Neural crest cell (in vitro differentiated cells): ENCODE measurements at places on chromosomes 2 and 18. TPM values are rescaled to one million over a fixed set of nuclear protein-coding genes. Genes with fewer than 3 reads are reported as not detected.

GRCh38 chr2:6973895-6974545 lies 56.8 kb downstream of the RNF144A start:
- H3K4me3 ChIP-seq = no peak overlapping the region
- H3K27me3 ChIP-seq = no peaks in the 10 kb centered on the region
- peaks cover 24% of the 10 kb centered on the region for H3K36me3 ChIP-seq
- no peak for DNase-seq
- no peak overlapping the region for H3K27ac ChIP-seq
- H3K4me1 ChIP-seq = peaks cover 5% of the 10 kb centered on the region

DNA sequence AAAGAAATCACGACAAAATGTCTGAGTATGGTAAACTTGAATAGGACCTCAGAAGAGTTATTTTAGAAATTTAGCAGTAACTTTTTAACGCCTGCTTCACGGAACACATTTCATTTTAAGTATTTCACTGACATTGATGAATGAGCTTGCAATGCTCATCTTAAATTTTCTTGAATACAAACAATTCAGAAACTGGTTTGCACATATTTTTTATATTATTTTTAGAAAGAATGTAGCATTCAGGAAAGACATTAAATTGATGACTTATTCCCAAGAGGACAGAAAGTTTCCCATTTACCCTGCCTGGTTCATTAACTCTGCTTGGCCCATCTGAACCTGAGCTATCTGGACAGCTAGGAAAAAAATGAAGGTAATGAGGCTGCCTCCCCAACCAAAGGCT lies 89.3 kb downstream of the MBD2 start:
- H3K36me3 ChIP-seq = no peaks in the 10 kb centered on the region
- no peak for DNase-seq
- no peaks in the 10 kb centered on the region for H3K27me3 ChIP-seq
- no peak overlapping the region for H3K27ac ChIP-seq

ABCB11 gene
- 0.07 and 0.11 TPM in 2 replicates for total RNA-seq

DNA sequence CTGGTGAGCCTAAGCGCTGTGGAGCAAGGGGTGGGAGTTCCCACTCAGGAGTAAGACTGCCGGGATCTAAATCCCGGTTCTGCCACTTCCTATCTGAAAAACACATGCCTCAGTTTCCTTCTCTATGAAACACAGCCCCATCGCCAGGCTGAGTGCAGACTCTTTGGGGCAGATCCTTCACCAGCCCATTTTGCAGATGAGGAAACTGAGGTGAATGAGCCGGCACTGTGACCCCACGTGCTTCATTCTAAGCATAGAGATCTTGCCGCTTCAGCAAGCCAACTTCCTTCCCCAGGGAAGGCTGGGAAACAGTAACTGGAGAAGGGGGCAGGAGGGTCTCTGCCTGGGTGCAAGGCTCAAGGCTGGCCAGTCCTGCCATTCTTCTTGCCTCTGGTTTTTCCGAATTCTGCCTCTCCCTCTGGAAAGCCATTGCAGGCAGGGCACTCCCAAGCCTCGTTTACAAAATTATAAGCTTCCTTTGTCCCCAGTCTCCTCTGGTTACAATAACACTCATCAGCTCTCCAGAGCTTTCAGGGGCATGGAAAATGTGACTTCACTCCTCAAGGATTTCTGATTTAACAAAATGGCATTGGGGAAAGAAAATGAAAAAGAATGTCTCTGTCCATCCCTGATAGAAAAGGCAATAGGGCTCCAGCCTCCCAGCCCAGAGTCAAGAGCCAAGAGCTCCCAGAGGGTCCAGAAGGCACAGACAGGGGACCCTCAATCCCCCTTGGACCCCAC lies 249.2 kb downstream of the TNS1 start:
- peak overlapping the region; percentile 48 for H3K27ac ChIP-seq
- no peaks in the 10 kb centered on the region for H3K36me3 ChIP-seq
- DNase-seq = no peak
- H3K4me1 ChIP-seq = peaks cover 35% of the 10 kb centered on the region
- no peak overlapping the region for H3K4me3 ChIP-seq
- H3K27me3 ChIP-seq = no peaks in the 10 kb centered on the region

DNA sequence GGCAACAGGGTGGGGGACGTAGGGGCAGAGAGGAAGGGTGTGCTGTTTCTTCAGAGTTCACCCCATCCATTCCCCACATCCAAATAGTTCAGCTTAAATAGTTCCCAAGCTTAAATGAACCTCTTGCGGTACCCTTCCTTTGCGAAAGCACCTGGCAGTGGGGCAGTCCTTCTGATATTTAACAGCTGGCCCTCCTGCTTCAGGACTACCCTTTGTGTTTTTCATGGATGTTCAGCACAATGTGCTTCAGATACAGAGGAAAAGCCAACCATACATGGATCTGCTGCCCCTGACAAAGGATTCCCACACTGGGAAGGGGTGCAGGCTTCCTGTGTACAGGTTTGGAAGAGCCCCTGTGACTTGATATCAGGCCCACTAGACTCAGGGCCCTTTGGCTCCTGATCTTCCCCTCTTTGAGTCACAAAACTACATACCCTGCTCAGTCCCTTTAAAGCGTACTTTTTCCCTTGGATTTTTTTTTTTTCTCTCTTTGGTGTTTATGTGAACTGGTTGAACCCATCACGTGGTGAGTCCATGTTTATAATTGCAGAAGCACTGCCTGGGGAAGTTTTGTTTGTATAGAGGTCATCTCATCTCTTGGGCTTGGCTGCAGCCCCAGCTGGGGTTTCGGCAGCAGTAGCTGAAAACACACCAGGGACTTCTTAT lies 45.3 kb upstream of the IGFBP5 start:
- no peaks in the 10 kb centered on the region for H3K27me3 ChIP-seq
- peaks cover 60% of the 10 kb centered on the region for H3K4me1 ChIP-seq
- no peak overlapping the region for H3K4me3 ChIP-seq
- no peak for DNase-seq
- H3K27ac ChIP-seq = peak overlapping the region; percentile 38

ID2 gene
- 44.1 and 46.1 TPM in 2 replicates for total RNA-seq

GRCh38 chr2:118813111-118813510 lies 34.3 kb downstream of the EN1 start:
- H3K27me3 ChIP-seq = peaks cover 43% of the 10 kb centered on the region
- no peak overlapping the region for H3K4me3 ChIP-seq
- DNase-seq = no peak

DNA sequence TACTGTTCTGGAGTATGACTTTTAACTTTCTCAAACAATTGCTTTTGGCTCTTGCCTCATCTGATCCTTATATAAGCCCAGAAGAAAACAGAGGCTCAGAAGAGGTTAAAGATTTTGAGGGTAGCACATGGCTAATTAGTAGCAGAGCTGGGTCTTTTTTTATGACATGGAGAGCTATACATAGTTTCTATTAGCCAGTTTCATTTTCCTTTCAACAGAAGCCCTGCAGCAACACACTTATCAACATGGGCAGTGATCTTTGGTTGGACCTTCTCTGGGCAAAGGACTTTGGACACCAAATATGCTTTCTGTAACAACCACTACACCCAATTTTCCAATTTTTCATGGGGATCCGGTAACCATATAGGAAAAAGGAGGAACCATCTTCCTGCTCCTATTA lies 64.9 kb downstream of the NCKAP5 start:
- no peak for DNase-seq
- peaks cover 2% of the 10 kb centered on the region for H3K36me3 ChIP-seq
- no peaks in the 10 kb centered on the region for H3K27me3 ChIP-seq
- no peak overlapping the region for H3K4me3 ChIP-seq
- H3K27ac ChIP-seq = no peak overlapping the region

GRCh38 chr2:54603357-54603756 lies 120.1 kb upstream of the EML6 start:
- H3K4me1 ChIP-seq = peaks cover 57% of the 10 kb centered on the region
- no peak for DNase-seq
- H3K36me3 ChIP-seq = peaks cover 25% of the 10 kb centered on the region
- H3K4me3 ChIP-seq = no peak overlapping the region
- no peak overlapping the region for H3K27ac ChIP-seq
- no peaks in the 10 kb centered on the region for H3K27me3 ChIP-seq

- peaks cover 35% of the 10 kb centered on the region for H3K4me1 ChIP-seq
- H3K4me3 ChIP-seq = peak overlapping the region; percentile 82
Observed at GRCh38 chr2:19359456-19359855, 1.0 kb upstream of the OSR1 start.

DNA sequence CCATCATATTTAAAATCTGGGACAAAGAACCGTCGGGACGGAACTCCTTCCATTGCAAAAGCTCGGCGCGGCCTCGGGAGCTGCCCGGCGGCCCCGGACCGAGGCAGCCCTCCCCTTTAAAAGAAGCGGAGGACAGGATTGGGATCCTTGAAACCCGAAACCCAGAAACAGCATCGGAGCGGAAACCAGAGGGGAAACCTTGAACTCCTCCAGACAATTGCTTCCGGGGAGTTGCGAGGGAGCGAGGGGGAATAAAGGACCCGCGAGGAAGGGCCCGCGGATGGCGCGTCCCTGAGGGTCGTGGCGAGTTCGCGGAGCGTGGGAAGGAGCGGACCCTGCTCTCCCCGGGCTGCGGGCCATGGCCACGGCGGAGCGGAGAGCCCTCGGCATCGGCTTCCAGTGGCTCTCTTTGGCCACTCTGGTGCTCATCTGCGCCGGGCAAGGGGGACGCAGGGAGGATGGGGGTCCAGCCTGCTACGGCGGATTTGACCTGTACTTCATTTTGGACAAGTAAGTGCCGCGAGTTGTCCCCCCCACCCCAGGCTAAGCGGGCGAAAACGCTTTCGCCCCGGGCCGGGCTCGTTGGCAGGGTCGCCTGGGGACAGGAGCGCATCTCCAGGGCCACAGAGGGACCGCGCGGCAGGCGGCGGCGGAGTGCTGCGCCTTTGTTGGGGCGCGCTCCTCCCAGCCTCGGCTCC lies at the start of gene ANTXR1:
Gene ANTXR1, plus strand, starts transcription at position 38 of the 698 bp plus-strand sequence. Its CDS starts 321 bp downstream, at position 359.
- peaks cover 58% of the 10 kb centered on the region for H3K27me3 ChIP-seq
- DNase-seq = peak; percentile 51
- peak within 1 kb of the TSS; percentile 98 for H3K4me3 ChIP-seq
- peak within 1 kb of the TSS; percentile 92 for H3K27ac ChIP-seq

DNA sequence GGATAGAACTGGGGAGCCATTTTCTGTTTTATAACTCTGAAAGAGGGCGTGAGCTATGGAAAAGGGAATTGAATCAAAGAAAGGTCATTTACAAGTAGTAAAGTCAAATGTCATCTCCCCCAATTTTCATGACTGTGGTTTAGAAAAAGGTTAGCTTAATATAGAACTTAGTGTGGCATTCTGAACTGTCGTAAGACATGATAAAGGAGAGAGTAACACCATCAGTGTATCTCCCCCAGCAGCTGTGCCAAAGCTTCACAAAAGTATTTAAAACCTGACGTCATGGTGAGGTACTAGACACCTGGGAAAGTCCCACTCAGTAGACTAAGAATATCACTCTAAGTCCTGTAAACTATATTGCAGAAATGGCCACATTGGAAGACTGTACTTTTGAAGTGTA lies 5.8 kb upstream of the IKZF2 start:
- H3K4me1 ChIP-seq = peaks cover 10% of the 10 kb centered on the region
- H3K4me3 ChIP-seq = no peak overlapping the region
- H3K36me3 ChIP-seq = no peaks in the 10 kb centered on the region
- no peak overlapping the region for H3K27ac ChIP-seq

CNTNAP5 gene
- 0.56 and 1.1 TPM in 2 replicates for total RNA-seq

MLPH gene
- not detected in 2 replicates for total RNA-seq

NCKAP5 gene
- 22.8 and 27.9 TPM in 2 replicates for total RNA-seq

GRCh38 chr2:5756272-5756671 lies 64.1 kb downstream of the SOX11 start:
- no peak overlapping the region for H3K4me3 ChIP-seq
- peak overlapping the region; percentile 86 for H3K27ac ChIP-seq
- no peak for DNase-seq

GRCh38 chr2:46701152-46701551 lies 214.5 kb downstream of the MCFD2 start:
- H3K27me3 ChIP-seq = no peaks in the 10 kb centered on the region
- no peaks in the 10 kb centered on the region for H3K36me3 ChIP-seq
- peak overlapping the region; percentile 49 for H3K4me3 ChIP-seq
- DNase-seq = no peak

GRCh38 chr2:197097578-197098366 lies 171.3 kb upstream of the PGAP1 start:
- no peak overlapping the region for H3K27ac ChIP-seq
- H3K27me3 ChIP-seq = peaks cover 8% of the 10 kb centered on the region
- no peak for DNase-seq
- no peak overlapping the region for H3K4me3 ChIP-seq

TRIM54 gene
- not detected in 2 replicates for total RNA-seq

GRCh38 chr2:233428438-233428837 lies 74.1 kb downstream of the DGKD start:
- peaks cover 11% of the 10 kb centered on the region for H3K36me3 ChIP-seq
- no peak overlapping the region for H3K4me3 ChIP-seq
- DNase-seq = no peak
- no peak overlapping the region for H3K27ac ChIP-seq

DNA sequence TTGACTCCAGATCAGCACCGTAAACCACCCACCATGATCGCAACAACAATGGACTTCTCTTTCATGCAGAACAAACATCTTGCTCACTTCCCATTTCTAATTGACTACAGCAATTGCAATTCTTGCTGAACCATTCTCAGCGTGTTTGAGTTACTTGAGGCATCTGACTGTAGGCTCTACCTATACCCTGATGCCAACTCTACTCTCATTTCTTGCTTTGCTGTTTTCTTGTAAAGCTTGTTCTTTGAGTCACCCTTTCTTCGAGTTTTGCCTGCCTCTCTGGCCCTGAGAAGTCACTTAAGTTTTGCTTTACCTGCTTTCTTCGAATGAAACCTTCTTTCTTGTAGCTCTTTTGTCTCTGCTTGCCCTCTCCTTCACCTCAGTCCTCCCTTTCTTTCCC lies 160.5 kb upstream of the RND3 start:
- H3K4me3 ChIP-seq = no peak overlapping the region
- H3K36me3 ChIP-seq = no peaks in the 10 kb centered on the region
- no peak overlapping the region for H3K27ac ChIP-seq

DNA sequence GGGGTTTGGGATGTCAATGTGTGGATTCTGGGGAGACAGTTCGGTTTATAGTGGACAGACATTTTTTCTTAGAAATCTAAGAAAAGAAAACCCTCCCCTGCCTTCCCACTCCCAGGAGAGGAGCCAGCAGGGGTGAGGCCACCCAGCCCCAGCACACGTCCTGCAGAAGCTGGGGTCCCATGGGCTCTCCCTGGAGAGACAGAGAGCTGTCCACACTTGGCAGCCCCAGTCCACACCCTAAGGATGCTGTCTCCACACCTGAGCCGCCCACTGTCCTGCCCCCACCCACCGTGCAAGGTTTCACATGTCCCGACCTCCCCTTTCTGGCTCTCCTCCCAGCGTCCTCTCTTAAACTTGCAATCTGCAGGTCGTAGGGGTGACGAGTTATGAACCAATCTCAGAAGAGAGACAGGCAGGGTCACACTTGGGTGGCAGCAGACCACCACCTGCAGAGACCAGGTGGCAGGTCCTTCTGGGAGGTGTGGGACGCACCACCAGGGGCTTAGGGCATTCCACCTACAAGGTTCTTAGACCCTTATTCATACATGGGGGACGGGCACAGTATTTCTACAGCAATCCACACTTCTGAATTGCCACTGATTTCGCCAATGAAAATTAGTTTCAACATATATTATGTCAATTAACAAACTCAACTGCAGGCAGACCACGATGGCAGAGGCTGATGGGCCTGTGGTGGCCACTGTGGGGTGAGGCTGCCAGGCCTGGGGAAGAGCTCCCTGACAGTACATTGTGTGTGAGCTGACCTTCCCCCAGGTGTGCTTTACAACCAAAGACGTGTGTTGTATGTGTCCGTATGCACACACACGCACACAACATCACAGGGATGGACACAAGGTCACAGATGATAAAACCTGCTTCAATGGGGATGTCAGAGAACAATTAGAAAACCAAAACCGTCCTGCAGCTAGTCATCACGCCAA lies 158.5 kb downstream of the TPO start:
- no peak for DNase-seq
- no peak overlapping the region for H3K4me3 ChIP-seq
- H3K36me3 ChIP-seq = peaks cover 9% of the 10 kb centered on the region
- peaks cover 8% of the 10 kb centered on the region for H3K27me3 ChIP-seq
- no peak overlapping the region for H3K27ac ChIP-seq
- H3K4me1 ChIP-seq = no peaks in the 10 kb centered on the region
